ENCODE measurements at places on chromosomes 2 and 18.
A peak's percentile ranks its signal among the peaks of the same experiment; 100 is the strongest.

- DNase-seq: peak; percentile 64
These were observed 61.6 kb downstream of the AAK1 start for GRCh38 chr2:69581774-69582581.

GRCh38 chr2:12543978-12544558, 172.7 kb upstream of the TRIB2 start:
- DNase-seq: peak; percentile 85

DNA sequence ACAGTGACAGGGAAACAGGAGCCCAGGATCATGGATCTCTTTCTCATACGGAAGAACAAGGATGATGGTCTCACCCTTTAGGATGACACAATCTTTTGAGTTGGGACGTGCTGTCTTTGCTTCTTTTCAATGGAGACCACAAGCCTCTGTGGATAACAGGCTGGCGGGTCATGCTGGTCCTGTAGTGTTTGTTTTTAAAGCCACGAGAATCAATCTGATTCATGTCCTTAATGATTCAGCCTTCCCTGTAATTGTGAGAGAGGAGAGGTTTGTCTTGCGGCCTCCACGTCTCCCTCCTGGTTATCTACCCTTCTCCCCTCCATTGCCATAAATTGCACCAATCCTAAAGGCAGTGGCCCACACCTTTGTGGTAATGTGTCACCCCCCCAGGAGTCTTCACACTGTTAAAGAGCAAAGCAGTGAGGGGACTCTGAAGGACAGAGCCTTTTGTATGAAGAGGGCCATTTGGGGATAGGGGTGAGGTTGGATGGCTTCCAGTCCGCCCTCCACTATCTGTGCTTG, 87.7 kb upstream of the TGFA start:
- DNase-seq: no peak

DNA sequence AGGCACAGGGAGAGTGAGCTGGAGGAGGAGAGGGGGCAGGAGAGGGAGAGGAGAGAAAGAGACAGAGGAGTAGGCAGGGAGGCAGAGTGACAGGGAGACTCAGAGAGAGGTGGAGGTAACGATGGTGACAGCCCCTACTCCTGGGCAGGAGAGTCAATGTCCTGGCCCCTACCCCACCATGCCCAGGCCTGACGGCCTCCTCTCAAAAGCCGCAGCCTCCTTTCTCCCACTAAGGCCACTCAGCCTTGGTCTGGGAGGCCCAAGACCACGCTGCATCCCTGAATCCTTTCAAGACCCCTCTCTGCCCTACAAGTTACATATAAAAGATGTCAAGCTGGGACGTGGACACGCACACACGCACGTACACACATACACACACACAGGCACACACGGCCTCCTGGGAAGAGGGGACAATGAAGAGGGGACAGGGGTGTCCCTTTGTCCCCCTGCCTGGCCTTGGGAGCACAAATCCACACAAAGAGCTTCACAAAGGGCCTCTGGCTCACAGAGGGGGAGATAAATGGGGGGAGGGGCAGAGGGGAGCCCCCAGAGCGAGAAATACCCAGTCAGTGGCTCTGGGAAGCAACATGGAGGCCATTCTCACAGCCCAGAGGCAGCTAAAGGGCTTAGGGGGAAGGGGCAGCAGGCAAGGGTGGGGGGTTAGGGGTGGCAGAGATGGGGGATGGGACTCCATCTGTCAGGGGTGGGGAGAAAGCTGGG, 19.5 kb upstream of the TNS1 start:
- DNase-seq: no peak

DNA sequence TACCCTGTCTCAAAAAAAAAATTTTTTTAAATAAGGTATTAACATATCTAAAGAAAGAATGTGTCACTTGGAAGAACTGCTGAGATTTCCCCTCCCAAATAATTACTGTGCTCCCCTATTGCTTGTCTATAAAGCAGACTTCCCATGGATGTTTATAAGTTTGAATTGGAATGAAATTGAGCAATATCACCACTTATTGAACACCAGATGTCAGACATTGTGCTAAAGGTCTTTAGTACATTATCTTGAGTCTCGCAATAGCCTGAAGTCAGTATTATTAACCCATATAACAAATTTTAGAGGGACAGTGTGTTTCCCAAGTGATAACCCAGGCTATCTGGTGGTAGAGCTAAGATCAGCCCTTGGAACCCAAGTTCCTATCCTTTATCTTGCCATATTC, 102.9 kb upstream of the MSH2 start:
- peak; percentile 66 for DNase-seq
